ENCODE measurements at places on chromosomes 3 and 15.

- DNase-seq: no peak
Measured at GRCh38 chr3:89787485-89787884, 680.1 kb downstream of the EPHA3 start.

DNA sequence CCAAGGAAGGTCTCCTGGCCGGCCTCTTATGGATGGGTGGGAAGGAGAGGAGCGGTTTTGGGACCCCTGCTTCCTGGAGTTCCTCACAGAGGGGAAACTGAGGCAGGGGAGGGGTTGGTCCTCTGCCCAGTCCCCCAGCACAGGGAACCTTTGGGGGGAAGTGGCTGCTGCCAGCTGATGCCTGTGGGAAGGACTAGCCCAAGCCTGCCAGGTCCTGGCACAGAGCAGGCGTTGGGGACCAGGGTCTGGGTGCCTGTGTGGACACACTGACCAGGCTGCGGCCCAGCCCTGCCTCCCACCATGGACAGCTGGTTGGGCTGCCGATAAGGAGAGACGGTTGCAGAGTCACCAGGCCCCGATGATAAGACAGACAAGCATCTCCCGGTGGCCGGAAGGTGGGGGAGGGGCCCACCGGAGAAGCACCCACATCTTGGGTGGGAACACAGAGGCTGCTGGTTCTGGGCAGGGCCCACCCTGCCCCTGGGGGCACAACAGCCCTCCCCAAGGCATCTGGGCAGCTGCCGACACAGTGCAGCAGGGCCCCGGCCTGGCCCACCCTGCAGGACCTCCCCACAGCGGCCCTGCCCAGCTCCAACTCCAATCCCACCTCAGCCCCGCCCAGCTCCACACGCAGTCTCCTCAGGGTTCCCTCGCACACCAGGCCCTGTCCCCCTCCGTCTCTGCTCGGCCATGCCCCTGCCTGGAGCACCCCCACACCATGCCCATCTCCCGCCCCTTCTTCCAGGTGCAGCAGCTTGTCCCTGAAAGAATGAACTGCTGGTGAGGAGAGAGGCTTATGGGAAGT is 50.7 kb downstream of the DNAJB8 start:
- no peak for DNase-seq

GRCh38 chr15:63189941-63190768 is 749 bp downstream of the RAB8B start:
- no peak for DNase-seq

DNA sequence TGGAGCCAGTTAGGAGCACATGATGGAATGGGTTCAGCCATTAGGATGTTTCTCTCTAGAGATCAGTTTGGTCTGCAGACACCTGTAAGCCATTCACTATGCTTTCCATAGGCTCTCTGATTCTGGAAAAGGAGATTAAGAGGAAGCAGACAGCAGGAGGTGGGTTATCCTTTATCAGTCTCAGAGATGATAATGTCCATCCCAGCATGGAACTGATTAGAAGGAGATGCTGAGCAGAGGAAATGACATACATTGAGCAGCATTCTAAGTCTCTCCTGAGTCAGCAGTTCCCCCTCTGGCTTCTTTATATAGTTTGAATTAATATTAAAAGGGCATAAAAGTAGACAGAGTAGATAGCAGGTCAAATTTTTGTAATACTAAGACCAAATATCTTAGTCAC is 591.1 kb downstream of the GBE1 start:
- no peak for DNase-seq

DNA sequence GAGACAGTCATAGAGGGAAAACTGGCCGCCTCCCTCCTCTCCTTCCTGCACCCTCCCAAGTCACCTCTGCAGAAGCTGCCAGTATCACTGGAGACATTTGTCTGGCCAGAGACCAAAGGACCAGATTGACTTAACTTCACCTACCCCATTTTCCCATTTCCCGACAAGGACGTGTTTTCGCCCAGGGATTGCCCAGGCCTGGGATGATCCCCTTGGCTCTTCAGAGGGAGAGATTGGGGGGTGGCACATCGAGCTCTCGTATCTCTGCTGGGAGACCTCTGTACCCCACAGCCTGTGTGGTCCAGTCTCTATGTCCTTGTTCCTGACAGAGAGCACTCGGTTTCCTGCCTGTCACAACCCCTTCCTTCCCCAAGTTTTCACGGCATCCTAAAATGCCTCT is 31.4 kb downstream of the RGMA start:
- DNase-seq: no peak

DNA sequence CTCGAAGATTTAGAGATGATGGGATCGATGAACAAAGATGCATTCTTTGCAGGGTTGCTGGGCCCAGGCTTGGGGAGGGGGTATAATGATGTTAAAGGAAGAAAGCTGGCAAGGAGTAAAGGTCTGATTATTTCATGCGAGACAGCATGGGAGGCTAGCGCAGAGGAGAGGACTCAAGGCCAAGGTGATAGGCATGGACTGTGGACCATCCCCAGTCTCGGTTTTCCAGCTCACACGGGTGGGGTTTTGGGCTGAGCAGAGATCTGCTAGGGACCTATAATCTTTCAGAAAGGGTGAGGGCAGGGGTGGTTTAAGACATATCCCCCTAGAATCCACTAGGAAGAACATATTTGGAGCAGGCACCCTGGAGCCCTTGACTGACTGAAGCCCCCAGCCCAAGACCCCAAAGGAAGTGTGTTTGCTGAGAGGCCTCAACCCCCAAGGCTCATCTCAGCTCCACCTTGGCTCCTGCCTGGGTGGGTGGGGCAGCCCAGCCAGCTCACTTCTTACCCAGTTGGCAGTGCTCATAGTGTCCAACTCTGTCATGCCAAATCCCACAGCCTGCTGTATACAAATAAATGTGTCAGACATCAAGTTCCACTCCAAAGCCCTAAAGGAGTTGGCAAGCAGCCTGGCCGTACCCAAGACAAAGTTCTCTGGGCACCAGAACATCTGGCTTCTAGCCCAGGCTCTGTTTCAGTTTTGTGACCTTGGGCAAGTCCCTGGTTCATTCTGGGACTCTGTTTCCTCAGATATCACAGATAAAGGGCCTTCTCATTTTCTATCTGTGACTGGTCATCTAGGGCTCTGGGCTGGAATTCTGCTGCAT is 17.9 kb downstream of the ACSBG1 start:
- no peak for DNase-seq

GRCh38 chr3:123379041-123379830 is 69.7 kb downstream of the ADCY5 start:
- no peak for DNase-seq

- no peak for DNase-seq
Measured at GRCh38 chr3:112122870-112123269, 10.2 kb downstream of the GCSAM start.

- no peak for DNase-seq
Measured at GRCh38 chr3:121885386-121885785, 8.8 kb upstream of the SLC15A2 start.

GRCh38 chr15:70185251-70185711 is 87.6 kb upstream of the TLE3 start:
- no peak for DNase-seq

GRCh38 chr3:180828723-180829408 is 83.6 kb upstream of the FXR1 start:
- DNase-seq: no peak

- DNase-seq: no peak
Measured at GRCh38 chr3:78273326-78273725, 1233.4 kb downstream of the ROBO2 start.

DNA sequence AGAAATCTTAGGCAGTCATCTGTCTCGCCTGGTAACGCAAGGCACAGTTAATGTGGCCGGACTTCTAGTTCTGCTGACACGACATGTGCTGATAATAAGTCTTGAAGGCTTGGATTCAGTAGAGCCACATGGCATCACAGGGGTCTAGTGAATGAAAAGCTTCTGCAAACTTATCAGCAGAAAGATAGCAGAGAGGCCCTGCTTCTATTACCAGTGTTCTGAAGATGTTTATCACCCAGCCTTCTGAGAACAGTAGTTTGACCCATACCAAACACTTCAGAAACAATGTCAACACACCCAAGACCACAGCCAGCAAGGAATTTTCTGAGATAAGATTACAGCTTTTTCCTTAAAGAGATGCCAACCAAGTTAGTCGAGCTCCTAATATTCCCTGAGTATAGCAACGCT is 102.7 kb upstream of the UMPS start:
- no peak for DNase-seq

DNA sequence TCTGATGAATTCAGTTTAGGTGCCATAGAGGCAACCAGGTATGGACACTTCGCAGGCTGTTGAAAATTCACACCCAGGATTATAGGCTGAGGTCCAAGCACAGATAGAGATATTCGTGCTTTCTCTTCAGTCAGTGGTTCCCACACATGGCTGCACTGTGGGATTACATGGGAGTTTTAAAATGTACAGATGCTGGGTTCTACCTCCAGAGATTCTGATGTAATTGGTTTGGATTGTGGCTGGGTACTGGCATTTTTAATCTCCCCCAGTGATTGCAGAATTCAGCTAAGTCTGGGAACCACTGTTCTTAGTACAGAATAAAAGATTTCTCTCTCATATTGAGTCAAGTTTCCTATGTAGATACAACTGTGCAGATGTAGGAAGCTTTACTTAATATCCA is 91.6 kb downstream of the FOXB1 start:
- no peak for DNase-seq

GRCh38 chr3:72890166-72890925 is 2.5 kb downstream of the GXYLT2 start:
- no peak for DNase-seq

- no peak for DNase-seq
Measured at GRCh38 chr3:172268868-172269267, 179.4 kb downstream of the GHSR start.

DNA sequence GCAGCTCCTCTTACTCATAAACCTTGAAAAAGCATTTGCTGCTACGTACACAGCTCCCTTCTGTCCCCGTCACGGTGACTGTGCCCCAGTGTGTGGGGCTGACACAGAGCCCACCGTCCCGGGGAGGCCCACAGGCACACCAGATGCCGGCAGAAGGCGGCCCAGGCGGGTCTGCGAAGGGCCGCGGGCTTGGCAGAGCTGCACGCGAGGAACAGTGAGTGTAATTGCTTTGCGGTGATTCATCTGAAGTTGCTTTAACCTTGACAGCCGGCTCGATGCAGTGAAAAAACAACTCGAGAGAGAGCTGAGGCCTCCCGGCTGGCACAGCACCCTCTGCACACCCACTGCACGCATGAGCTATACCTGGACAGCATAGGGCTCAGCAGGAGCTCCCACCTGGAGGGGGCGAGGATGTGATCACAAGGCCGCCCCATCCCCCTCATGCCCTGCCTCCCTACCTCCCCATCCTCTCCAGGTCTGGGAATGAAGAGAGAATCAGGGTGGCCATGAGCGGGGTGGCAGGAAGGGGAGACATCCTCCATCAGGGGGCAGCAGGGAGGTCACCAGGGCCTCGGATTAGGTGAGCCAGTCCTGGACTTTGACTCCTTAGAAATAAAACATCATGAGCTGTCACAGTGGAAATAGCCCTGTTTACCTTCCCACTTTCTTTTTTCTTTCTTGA is 172.7 kb downstream of the MEGF11 start:
- no peak for DNase-seq

GRCh38 chr3:105085506-105085905 is 281.2 kb upstream of the ALCAM start:
- DNase-seq: no peak

DNA sequence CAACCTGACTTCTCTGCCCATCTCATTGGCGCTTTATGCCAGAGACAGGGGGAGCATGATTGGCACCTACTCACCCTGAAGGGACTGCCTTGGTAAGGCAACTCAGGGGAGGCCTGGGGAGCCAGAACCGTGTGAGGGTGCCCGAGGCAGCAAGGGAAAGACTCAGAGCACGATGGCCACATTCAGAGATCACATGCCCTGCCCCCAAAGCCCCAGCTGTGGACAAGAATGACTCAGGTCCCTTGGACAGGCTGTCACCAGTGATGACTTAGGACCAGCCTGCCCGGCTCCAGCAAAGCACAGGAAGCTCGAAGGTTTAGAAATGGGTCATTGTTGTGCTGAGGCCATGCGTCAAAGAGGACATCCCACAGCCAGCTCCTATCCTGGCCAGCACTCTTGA is 49.1 kb upstream of the LIMD1 start:
- DNase-seq: no peak

- peak; percentile 20 for DNase-seq
Measured at GRCh38 chr3:178777718-178778411, 241.6 kb downstream of the KCNMB2 start.

GRCh38 chr15:92200891-92201290 is 192.8 kb upstream of the ST8SIA2 start:
- no peak for DNase-seq

DNA sequence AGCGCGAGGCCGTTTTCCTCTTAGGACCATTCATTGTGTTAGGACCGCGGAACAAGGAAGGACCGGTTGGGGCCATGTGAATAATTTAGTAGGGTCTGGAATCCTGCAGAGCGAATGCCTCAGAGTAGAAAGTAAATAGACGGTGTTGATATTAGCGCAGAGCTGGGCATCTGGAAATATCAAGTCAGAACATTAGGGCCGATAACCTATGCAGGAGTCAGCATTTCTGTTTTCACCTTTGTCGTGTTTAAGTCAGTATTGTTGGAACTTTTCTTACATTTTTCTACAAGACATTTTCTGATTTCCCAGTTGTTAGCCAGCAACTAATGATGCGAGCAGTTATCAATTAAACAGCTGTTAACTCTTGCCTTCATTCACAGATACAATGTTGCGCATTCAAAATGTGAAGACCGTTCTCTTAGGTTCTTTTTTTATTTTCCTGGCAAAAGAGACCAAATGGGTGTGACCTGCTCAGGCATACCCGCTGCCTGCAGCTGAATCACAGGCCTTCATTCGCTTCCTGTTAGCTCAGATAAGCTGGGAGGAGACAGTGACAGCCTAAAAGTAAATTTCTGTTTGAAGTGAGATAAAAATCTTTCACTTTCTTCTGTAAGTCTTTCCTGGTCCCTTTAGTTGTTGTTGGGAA is 966 bp upstream of the PKM start:
- DNase-seq: peak; percentile 35

GRCh38 chr15:69595009-69595791 is 142.6 kb downstream of the RPLP1 start:
- DNase-seq: no peak

- DNase-seq: no peak
Measured at GRCh38 chr15:70794596-70795310, 31.4 kb upstream of the UACA start.

GRCh38 chr15:63250312-63250965 is 27.0 kb upstream of the APH1B start:
- no peak for DNase-seq

GRCh38 chr15:74906067-74906449 is 593 bp downstream of the FAM219B start:
- DNase-seq: no peak

DNA sequence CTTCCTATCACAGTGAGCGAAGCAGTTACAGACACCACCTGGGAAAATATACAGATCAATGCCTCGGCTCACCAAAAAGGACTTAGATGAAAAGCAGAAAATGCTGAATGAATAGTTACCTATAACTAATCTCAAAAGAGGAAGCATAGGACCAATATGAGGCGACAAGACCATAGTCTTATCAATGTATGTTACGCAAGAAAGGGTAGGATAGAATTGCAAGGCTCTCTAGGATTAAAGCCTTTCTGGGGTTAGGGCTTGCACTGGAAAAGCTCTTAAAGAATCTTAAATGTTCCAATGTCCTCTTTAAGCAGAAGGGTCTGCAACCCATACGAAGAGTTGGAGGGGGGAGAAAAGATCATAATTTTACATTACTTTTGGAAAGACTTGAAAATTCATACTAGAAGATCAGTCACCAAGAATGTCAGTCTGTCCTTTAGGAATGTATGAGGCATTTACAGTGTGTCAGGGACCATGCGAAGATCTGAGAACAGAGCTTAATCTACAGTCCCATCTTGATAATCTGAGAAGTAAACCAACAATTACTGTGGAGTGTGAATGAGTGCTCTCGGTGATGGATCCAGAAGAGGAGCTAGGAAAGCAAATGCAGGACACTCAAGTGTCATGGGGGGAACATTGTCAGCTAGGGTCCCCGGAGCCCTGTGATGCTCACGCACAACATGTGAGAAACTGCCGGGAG is 185.9 kb downstream of the GREM1 start:
- DNase-seq: no peak

All from GM10248 (cell line).